Fibroblast of skin of left biceps (primary cell): ENCODE measurements at places on chromosomes 4 and X.

- no peak for DNase-seq
These were observed 45.9 kb downstream of the GAB1 start for GRCh38 chr4:143382596-143382995.

- no peak for DNase-seq
These were observed 261.6 kb downstream of the IQCM start for GRCh38 chr4:149553959-149554520.

GRCh38 chr4:159222043-159222552 is 119.2 kb downstream of the RAPGEF2 start:
- DNase-seq: no peak

DNA sequence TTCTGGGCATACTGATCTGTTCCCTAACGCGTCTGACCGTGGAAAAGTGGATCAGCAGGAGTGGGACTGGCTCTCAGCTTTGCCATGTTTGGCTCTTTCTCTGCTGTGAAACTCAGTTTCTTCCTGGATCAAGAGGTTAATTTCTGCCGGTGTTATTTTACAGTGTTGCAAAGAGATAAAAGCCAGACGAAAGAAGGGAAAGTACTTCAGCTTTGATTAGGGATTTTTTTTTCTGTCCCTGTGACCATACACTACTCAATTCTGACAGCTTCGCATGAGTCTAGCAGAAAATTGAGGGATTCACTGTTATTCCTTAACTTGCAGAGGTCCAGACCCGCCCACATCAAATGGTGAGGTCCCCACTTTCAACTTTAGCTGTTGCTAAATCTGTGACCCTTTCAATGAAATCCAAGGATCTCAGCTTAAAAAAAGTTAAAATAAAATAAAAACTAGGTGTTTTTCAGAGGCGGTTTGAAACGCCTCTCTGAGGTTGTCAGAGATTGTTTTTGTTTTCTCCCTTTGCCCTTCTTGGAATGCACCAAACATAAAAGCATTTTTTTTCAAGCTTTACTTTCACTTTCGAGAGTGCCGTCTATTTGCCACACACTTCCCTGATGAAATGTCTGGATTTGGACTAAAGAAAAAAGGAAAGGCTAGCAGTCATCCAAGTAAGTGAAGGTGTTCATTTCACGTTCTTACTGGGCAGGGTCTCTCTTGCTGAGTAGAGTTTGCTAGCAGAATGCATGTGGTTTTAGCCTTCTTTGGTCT is at the start of gene TLR3:
Gene TLR3 (plus strand): TSS at position 576 of the 768 bp plus-strand sequence. CDS start 7,464 bp downstream, outside the sequence.
- DNase-seq: no peak
